HTR-8/SVneo (cell line): ENCODE measurements at places on chromosomes 7 and 10.

GRCh38 chr10:12098966-12099365 is 30.2 kb downstream of the DHTKD1 start:
- DNase-seq = no peak

GRCh38 chr10:7475939-7476338 is 65.1 kb upstream of the SFMBT2 start:
- no peak for DNase-seq

DNA sequence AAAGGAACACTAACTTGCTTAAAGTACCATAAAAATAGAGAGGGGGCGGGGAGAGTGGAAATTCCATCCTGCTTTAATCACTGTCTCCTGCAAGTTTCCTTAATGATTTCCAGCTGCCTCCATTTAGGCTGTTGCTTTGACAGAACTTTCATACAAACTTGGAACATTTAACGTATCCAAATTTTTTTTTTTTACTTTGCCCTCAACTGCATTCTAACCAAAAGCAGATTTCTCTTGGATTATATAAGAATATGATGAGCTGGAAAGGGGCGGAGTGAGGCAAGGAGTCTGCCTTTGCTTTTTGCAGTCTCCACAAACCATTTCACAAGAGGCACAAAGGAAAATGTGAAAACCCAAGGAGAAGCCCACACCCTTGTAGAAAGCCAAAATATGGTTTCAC is 46.6 kb upstream of the COL1A2 start:
- DNase-seq = peak; percentile 3

GRCh38 chr10:126277181-126277580 is 111.1 kb downstream of the ADAM12 start:
- DNase-seq = no peak

- DNase-seq = no peak
Measured at GRCh38 chr10:5498791-5499492, 428 bp downstream of the CALML5 start.

DNA sequence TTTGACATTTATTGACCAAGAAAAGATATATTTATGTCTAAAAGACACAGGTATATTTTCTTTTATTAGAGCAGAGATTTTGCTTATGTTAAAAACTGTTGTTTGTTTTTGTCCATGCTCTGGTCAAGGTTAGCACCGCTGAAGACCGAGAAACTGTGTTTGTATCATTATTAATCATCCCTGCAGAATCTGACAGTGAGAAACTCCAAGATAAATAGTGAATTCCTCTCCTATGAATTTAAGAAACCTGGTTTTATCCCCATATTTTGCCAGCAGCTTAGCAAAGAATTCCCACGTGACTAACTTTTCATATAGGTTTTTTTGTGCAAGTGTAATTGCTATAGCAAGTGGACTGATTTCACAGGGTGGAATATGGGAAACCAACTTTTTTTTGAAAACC is 77.6 kb downstream of the FRMD4A start:
- DNase-seq = no peak

DNA sequence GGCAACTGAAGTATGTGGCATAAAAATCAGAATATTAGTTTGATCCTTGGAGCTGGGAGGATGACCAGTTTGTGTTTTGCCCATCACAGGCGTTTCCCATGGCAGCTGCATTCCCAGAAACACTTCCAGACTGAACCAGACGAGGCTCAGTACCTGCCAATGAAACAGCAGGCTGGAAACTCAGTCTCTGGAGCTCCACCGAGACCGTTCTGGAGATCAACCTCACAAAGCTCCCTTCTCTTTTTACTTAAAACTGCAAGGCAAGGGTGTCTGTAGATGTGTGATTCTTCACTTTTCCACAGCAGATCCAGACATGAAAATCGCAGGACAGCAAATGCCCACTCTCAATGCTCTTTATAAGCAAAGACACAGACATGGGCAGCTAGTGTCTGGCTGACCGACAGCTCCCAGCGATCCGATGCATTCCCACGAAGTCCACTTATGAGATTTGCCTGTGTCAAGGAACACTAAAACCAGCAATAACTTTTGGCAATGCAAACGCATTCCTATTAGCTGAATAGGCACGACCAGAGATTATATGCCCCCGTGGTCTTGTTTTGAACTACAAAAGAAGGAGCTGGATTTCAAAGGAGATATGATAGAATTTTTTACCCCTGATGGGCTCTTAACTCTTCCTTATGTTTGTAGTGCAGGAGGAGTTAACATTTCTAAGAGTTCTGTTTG is 72.6 kb downstream of the ADAM12 start:
- DNase-seq = no peak

DNA sequence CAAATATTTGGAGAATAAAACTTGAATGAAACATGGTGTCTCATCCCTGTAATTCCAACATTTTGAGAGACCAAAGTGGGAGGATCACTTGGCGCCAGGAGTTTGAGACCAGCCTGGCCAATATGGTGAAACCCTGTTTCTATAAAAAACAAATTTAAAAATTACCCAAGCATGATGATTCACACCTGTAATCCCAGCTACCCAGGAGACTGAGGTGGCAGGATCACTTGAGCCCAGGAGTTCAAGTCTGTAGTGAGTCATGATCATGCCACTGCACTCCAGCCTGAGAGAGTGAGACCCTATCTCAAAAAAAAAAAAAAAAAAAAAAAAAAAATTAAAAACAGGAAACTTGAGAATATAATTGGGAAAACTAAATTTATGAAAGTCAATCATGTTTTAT is 481.1 kb downstream of the SEMA3D start:
- no peak for DNase-seq

DNA sequence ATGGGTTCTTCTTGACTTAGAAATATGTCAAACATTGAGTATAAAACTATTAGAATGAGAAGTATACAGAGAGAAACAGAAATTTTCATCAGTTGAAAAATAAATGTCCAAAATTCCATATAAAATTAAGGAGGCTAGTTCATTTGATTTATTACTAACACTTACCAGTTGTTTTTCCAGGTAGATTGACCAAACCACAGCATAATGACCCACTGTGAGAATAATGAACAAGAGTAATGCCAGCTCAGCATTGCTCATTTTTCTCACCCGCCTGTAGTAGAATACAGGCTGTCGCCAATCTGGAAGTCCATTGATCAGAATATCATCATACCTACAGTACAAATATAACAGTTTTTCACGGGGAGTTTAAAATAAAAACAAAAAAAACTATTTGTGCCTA is 82.9 kb downstream of the DNAJC1 start:
- no peak for DNase-seq

DNA sequence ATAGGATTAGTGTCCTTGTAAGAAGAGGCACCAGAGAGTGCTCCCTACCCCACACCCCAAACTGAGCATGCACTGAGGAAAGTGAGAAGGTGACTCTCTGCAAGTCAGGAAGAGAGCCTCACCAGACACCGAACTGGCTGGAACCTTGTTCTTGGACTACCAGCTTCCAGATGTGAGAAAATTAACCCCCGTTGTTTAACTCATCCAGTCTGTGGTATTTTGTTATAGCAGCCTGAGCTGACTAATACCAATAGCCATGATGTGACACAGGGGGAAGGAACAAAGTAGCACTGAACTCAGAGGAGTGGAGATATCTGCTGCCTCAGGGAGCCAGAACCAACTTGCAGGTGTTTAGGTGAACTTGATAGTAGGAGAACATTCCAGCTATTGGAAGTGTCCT is 415.2 kb upstream of the ZMIZ1 start:
- DNase-seq = no peak

GRCh38 chr7:133542209-133542780 is 289.4 kb downstream of the EXOC4 start:
- DNase-seq = no peak

DNA sequence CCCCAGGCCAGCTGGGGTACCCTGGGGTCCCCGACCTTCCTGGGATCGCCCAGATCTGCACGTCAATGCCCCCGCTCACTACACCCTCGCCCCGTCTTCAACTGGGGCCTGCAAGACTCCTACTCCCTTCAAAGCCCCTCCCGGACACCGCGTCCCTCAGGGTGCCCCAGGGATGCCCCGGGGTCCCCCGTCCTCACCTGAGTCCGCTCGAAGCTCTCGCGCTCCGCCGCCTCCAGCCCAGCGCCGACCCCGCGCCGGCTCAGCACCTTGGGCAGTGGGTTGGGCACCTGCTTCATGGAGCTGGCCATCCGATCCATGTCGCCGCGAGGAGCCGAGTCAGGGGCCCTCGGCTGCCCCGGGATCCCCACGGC is at the start of gene HIP1:
TSS of gene HIP1 (minus strand) at position 338 of the 371 bp plus-strand sequence. CDS start at position 317, 21 bp downstream.
- DNase-seq = no peak

DNA sequence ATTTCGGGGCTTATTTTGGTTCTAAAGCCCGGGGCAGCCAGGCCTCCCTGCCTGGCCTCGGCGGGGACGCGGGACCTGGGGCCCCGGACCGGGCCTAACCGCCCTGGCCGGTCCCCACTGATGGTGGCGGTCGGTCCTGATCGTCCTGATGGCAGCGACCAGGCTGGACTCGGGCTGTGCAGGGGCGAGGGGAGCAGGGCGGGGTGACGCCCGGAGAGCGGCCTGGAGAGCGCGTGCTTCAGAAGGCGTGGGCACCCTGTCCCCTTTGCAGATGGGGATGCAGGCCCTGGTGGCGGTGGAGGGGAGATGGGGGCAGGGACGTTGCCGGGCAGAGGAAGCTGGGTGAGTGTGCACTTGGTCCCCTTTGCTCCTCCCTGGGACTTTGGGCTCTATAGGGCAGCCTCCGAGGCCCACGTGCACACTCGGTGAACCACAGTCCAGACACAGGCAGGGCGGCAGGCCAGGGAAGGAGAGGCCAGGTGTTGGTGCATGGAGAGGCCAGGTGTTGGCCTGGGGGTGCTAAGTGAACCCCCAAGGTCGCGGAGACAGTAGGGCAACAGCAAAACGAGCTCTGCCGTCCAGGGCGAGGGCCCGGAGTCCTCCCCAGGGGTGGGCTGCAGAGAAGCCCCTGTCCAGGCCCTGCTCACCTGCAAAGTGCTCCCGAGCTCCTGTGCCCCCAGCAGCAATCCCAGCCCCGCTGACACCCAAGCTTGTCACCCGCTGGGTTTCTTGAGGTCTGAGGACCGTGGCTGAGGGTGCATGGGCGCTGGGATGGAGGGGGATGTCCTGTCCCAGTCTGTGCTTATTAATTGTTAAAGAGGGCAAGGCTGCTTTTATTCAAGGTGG is 42.4 kb upstream of the FAM20C start:
- DNase-seq = no peak

DNA sequence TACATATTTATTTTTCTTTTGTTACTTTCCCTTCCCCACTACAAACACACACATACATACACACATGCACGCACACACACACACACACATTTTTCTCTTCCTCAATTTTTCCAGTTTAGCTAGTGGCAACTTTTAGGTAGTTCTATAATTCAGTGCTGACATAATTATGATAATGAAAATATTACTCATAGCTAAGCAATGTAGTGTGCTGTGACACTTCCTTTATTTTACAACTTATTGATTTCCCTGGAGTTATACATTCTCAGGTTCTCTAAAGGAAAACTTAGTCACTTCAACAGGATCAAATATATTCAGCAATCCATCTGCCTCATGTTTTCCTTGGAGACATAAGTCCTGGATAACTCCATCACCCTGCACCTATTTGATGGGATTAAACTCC is 151.6 kb downstream of the CACNA2D1 start:
- DNase-seq = no peak

DNA sequence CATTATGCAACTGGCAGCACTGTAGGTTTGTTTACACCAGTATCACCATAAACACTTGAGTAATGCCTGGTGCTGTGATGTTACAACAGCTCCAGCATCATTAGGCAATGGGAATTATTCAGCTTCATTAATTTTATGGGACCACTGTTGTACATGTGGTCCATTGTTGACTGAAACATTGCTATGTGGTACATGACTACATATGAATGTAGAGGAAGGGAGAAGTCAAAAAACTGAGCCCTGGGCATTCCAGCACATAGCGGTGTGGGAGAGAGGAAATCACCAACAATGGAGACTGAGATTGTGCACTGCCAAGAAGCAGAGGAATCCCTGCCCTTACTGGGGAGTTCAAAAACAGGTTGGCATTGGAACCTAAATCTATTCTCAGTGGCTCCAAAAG is 89.0 kb downstream of the TRIM24 start:
- no peak for DNase-seq

- peak; percentile 92 for DNase-seq
Measured at GRCh38 chr10:31031558-31032257, at the start of gene ZNF438. Gene ZNF438, minus strand, starts transcription at chr10:31031865. Its CDS starts 154,831 bp downstream, at chr10:30877034.

GRCh38 chr10:103657061-103657591 is 163.6 kb downstream of the NEURL1 start:
- DNase-seq = no peak

- DNase-seq = no peak
Measured at GRCh38 chr10:4718544-4718943, 107.5 kb upstream of the AKR1E2 start.

- no peak for DNase-seq
Measured at GRCh38 chr10:98006266-98006665, 24.2 kb downstream of the CRTAC1 start.

- no peak for DNase-seq
Measured at GRCh38 chr7:39688611-39689480, 65.5 kb downstream of the RALA start.
